ENCODE measurements at places on chromosomes 2 and 18. TPM values are rescaled to one million over a fixed set of nuclear protein-coding genes. Genes with fewer than 3 reads are reported as not detected.

The NEB gene
- 0.18 TPM for total RNA-seq

DNA sequence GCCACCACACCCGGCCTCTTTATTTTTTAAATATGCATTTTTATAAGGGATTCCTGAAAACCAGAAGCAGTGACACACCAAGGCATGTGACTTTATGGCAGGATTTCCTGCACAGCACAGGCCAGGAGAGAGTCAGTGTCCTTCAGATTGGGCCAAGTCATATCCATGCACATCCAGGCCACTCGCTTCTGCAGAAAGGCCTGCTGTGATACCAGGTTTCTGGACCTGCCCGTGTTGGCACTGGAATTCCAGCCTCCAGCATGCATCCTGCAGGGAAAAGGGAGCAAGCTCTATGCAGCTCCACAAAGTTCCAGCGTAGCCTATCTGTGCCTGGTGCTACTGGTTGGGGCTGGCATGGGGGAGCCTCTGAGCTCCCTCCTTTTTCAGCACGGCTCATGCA lies 36.8 kb downstream of the MEX3C start:
- no peak for DNase-seq
- no peak overlapping the region for H3K27ac ChIP-seq
- no peak overlapping the region for H3K4me3 ChIP-seq
- H3K27me3 ChIP-seq = no peaks in the 10 kb centered on the region
- H3K4me1 ChIP-seq = no peaks in the 10 kb centered on the region

The FARSB gene
- 27.1 TPM for total RNA-seq

GRCh38 chr18:58135183-58135641 lies 91.2 kb downstream of the NEDD4L start:
- no peak for DNase-seq
- no peaks in the 10 kb centered on the region for H3K27me3 ChIP-seq
- no peaks in the 10 kb centered on the region for H3K4me1 ChIP-seq

The CCL20 gene
- not detected for total RNA-seq

DNA sequence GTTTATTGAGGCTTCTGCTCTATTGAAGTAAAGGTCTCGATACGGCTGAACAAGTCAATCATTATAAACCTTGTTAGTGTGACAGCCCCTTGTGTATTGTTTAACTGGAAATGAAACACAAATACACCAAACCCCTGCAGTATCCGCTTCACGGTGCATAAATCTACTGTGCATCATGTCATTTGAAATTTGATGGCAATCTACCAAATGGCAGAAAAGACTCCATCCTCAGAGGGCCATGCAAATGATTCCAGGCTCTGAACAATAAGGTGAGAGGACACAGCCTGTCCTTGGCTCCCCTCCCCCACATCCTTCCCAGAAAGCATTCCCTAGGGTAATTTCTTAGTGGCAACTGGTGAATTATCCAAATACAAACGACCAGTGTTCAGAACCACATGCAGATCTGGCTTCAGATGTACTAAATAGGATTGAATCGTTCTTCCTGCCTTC lies 80.6 kb downstream of the ADCYAP1 start:
- H3K4me3 ChIP-seq = no peak overlapping the region
- DNase-seq = no peak
- H3K36me3 ChIP-seq = no peaks in the 10 kb centered on the region
- H3K27me3 ChIP-seq = no peaks in the 10 kb centered on the region

GRCh38 chr2:240239325-240239724 lies 98.9 kb upstream of the OTOS start:
- DNase-seq = no peak
- no peak overlapping the region for H3K27ac ChIP-seq
- no peaks in the 10 kb centered on the region for H3K27me3 ChIP-seq
- peaks cover 25% of the 10 kb centered on the region for H3K4me1 ChIP-seq
- no peaks in the 10 kb centered on the region for H3K36me3 ChIP-seq
- H3K4me3 ChIP-seq = no peak overlapping the region

DNA sequence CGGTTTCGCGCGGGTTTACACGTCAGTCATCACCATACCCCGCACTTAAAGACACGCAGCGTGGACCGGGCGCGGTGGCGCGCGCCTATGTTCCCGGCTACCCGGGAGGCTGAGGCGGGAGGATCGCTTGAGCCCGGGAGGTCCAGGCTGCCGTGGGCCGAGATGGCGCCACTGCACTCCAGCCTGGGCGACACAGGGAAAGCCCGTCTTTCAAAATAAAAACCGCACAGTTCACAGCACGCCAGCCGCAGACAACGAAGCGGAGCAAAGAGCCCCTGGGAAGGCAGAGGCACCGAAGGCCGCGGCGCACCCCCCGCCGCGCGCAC lies 328 bp downstream of the DTYMK start:
- H3K27me3 ChIP-seq = no peaks in the 10 kb centered on the region
- no peaks in the 10 kb centered on the region for H3K4me1 ChIP-seq
- H3K36me3 ChIP-seq = no peaks in the 10 kb centered on the region
- H3K27ac ChIP-seq = peak overlapping the region; percentile 87
- peak overlapping the region; percentile 99 for H3K4me3 ChIP-seq
- DNase-seq = peak; percentile 51

DNA sequence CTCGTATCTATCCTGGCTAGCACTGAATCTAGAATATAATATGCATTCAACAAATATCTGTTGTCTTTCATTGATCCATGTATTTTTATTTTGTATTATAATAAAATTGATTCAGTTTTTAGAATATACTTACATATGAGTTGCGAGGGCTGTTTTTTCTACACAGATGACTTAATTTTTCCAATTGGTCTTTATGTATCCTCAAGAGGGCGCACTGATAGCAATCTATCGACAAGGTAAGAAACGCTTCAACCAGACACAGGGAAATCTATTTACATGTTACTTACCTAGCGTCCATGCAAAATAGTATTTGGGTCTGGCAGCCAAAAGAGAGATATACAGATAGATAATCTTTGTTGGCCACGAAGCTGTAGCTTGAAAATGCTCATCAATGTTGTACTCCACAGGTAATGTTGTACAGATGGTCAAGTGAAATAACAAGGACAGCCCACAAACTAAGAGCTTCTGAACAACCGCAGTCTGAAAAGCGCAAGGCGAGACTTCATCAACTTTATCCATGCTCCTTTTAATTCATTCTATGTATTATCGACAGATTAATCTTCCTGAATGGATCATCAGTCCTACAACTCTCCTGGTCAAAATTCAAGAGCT lies 35.5 kb upstream of the KIDINS220 start:
- H3K36me3 ChIP-seq = no peaks in the 10 kb centered on the region
- no peak overlapping the region for H3K4me3 ChIP-seq
- H3K4me1 ChIP-seq = no peaks in the 10 kb centered on the region
- no peaks in the 10 kb centered on the region for H3K27me3 ChIP-seq
- H3K27ac ChIP-seq = no peak overlapping the region

GRCh38 chr2:161999321-161999720 lies 74.7 kb downstream of the DPP4 start:
- no peaks in the 10 kb centered on the region for H3K27me3 ChIP-seq
- no peaks in the 10 kb centered on the region for H3K4me1 ChIP-seq
- no peak overlapping the region for H3K4me3 ChIP-seq
- no peak overlapping the region for H3K27ac ChIP-seq

GRCh38 chr2:154495455-154495868 lies 203.0 kb upstream of the KCNJ3 start:
- DNase-seq = no peak
- no peaks in the 10 kb centered on the region for H3K4me1 ChIP-seq
- H3K4me3 ChIP-seq = no peak overlapping the region
- H3K27me3 ChIP-seq = no peaks in the 10 kb centered on the region
- H3K27ac ChIP-seq = no peak overlapping the region

DNA sequence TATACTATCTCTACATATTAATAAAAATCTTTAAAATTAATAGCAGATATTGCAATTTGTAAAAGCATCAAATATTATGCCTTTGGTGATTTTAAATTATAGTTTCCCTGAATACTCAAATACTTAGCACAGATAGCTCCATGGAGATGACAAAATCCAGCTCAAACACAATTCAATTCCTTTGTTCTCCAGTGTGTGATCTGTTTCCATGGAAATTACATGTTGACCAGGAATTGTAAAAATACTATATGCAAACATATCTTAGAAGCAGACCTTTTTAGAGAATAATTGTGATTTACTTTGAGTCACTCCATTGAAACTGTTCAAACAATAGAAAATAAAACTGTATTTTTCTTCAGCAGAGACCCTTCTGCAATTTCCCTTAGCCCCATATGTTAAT lies 68.3 kb downstream of the FAM161A start:
- H3K4me1 ChIP-seq = no peaks in the 10 kb centered on the region
- no peak for DNase-seq
- H3K27me3 ChIP-seq = no peaks in the 10 kb centered on the region
- no peaks in the 10 kb centered on the region for H3K36me3 ChIP-seq
- H3K4me3 ChIP-seq = no peak overlapping the region
- H3K27ac ChIP-seq = no peak overlapping the region

DNA sequence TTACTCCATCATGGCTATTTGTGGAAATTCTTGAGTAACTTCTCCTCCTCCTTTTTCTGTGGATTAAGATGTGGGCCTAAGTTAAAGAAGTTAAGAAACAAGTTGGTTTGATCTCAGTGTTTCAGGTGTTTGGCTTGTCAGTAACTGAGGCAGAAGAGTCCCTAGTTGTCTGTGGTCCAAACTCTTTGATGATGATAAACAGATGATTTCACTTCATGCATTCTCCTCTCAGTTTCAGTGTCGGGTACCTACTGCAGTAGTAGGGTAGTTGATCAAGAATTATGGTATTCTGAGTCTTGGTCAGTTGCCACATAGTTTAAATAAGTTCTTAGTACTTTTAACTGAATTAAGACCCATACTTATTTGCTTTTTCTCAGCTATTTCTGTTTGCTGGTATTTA lies 85.6 kb downstream of the NCOA1 start:
- no peaks in the 10 kb centered on the region for H3K36me3 ChIP-seq
- no peak for DNase-seq
- no peak overlapping the region for H3K27ac ChIP-seq
- peaks cover 2% of the 10 kb centered on the region for H3K4me1 ChIP-seq

The HOXD13 gene
- not detected for total RNA-seq

The SCG2 gene
- total RNA-seq = 6.3 TPM

GRCh38 chr2:177147093-177147694 lies 65.4 kb upstream of the HNRNPA3 start:
- no peak overlapping the region for H3K27ac ChIP-seq
- H3K36me3 ChIP-seq = no peaks in the 10 kb centered on the region
- H3K4me1 ChIP-seq = no peaks in the 10 kb centered on the region
- no peak for DNase-seq
- H3K27me3 ChIP-seq = no peaks in the 10 kb centered on the region

DNA sequence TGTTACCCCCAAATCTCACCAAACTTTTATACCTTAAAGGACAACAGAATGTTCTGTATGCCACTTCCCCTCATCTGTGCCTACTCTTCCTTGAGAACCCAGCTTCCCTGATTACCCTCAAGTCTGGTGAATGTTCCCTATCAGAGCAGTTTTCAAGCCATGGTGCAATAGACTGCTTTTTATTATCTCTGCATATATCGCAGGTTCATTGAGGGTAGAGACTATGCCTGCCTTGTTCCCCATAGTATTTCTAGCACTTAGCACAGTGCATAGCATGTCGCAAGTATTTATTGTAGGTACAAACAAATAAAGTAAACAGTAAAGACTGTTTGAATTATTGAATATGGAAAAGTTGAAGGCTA lies 146.6 kb downstream of the HAUS1 start:
- no peaks in the 10 kb centered on the region for H3K27me3 ChIP-seq
- H3K27ac ChIP-seq = no peak overlapping the region
- DNase-seq = no peak
- peaks cover 4% of the 10 kb centered on the region for H3K4me1 ChIP-seq
- no peak overlapping the region for H3K4me3 ChIP-seq
- H3K36me3 ChIP-seq = no peaks in the 10 kb centered on the region

The ACMSD gene
- not detected for total RNA-seq

DNA sequence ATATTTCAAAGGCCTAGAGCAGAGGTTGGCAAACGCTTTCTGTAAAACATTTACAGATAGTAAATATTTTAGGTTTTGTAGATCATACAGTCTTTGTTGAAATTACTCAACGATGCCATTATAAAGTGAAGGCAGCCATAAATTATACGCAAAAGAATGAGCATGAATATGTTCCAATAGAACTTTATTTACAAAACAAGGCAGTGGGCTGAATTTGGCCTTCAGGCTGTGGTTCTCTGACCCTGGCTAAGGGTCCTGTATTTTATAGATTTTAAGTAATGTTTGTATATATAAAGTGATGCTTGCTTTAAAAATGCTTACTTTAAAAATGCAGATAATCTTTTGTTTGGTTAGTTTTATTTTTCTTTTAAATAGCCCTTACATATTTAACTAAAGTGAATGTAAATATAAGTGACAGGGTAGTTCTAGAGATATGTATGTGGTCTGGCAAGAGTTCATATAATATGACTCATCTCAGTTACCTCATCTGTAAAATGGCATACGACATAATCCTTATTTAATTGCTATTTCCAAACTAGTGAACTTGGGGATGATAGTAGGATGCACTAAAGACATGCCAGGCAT lies 51.7 kb upstream of the ATP5MC3 start:
- H3K27me3 ChIP-seq = no peaks in the 10 kb centered on the region

The BMP10 gene
- not detected for total RNA-seq

DNA sequence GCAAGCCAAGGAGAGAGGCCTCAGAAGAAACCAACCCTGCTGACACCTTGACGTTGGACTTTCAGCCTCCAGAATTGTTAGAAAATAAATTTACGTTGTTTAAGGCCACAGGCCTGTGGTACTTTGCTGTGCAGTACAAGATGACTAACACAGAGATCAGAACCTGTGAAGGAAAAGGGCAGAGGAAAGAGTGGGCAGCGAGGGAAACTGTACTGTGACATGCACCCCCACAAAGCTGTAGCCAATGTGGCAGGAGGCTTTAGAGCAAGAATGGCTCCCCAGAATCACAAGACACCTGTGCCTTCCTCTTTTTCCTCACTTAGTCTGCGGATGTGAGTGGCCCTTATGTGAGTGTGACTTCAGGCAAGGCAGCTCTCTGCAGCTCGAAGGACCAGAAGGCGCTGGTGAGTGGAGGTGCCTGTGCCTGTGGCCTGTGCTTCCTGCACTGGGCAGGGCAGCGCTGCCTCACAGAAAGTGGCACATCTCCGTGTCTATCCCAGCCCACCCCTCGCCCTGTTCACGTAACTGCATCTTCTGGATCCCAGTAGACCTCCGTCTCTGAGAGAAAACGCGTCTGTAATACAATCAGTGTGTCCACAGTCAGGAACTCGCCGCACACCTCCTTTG lies 89.5 kb downstream of the MRPS9 start:
- H3K36me3 ChIP-seq = no peaks in the 10 kb centered on the region
- no peaks in the 10 kb centered on the region for H3K27me3 ChIP-seq
- H3K27ac ChIP-seq = no peak overlapping the region
- no peaks in the 10 kb centered on the region for H3K4me1 ChIP-seq
- H3K4me3 ChIP-seq = no peak overlapping the region

DNA sequence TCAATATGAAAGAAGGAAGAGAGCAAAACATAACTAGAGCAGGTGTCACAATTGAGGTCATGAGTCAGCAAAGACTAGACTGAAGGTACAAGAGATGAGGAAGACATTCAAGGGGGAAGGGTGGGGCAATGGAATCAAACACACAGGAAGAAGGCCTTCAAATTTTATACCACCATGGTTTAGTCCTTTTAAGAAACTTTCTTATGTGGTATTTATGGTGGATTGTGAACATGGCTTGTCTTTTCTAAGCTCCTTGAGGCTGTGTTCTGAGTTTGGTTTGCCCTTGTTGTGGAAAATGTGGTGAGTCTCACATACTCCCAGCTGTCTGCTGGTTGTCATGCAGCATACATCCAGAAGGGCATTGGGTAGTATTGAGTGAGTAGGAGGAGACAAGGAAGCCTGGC lies 62.1 kb downstream of the NABP1 start:
- H3K36me3 ChIP-seq = no peaks in the 10 kb centered on the region
- H3K27ac ChIP-seq = no peak overlapping the region
- no peak overlapping the region for H3K4me3 ChIP-seq
- DNase-seq = no peak

GRCh38 chr18:54767098-54767497 lies 61.2 kb upstream of the RAB27B start:
- no peaks in the 10 kb centered on the region for H3K36me3 ChIP-seq
- no peaks in the 10 kb centered on the region for H3K4me1 ChIP-seq
- no peak overlapping the region for H3K27ac ChIP-seq

All from ovary (tissue), 10 donors.